ENCODE measurements at places on chromosomes 5 and 9. TPM values are rescaled to one million over a fixed set of nuclear protein-coding genes. Genes with fewer than 3 reads are reported as not detected.

DNA sequence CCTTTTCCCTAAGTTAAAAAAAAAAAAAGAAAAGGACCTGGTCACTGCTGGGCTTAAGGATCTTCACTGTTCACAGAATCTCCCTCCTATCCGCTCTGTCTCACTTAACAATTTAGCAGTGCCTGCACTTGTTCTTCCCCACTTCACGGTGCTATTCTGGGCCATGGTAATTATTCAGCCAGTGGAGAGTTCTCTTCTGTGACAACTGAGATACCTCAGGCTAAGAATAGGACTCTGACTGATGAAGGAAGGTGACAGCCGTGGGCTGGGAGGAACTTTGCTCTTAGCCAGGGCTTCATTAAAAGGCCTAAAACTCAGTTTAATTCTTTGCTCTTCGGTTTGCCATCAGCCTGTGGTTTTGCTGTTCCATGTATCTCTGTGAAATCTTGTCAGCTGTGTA lies 51.9 kb upstream of the ENTREP1 start:
- no peak for DNase-seq

SLC6A7 gene
- total RNA-seq, result 0.06 TPM

GRCh38 chr9:25917731-25918362 lies 239.6 kb upstream of the TUSC1 start:
- no peak for DNase-seq

- no peak for DNase-seq
These were observed 379.9 kb upstream of the DMAC1 start for GRCh38 chr9:8179381-8180053.

GRCh38 chr9:68808338-68808890 lies 103.4 kb downstream of the PIP5K1B start:
- DNase-seq, result no peak

DNA sequence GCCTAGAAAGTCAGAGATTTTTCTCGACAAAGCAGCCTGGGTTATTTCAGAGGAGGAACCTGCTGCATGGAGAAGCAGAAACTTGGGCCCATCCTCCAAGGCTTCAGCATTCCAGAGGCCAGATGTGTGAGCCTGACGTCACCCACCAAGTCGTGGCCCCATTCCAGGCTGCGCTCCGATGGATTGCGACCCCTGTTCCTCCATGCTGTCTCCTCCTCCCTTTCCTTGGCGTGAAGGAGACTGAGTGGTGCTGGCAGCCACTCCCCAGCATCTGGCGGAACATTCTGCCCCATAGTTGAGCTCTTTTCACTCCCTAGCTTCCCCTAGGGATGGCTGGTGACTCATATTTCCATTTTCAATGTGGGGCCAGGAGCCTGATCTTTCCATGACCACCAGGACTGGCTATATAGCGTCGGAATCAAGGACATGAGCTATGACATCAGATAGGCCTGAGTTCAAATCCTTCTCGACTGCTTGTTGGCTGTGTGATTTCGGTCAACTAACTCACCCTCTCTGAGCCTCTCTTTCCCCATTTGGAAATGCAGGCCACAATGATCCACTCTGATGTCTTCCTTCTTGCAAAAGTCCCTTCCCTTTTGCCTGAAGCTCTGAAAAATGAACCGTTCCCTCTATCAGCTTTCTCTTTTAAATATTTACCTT lies 24.5 kb upstream of the DUSP1 start:
- peak; percentile 99 for DNase-seq

DNA sequence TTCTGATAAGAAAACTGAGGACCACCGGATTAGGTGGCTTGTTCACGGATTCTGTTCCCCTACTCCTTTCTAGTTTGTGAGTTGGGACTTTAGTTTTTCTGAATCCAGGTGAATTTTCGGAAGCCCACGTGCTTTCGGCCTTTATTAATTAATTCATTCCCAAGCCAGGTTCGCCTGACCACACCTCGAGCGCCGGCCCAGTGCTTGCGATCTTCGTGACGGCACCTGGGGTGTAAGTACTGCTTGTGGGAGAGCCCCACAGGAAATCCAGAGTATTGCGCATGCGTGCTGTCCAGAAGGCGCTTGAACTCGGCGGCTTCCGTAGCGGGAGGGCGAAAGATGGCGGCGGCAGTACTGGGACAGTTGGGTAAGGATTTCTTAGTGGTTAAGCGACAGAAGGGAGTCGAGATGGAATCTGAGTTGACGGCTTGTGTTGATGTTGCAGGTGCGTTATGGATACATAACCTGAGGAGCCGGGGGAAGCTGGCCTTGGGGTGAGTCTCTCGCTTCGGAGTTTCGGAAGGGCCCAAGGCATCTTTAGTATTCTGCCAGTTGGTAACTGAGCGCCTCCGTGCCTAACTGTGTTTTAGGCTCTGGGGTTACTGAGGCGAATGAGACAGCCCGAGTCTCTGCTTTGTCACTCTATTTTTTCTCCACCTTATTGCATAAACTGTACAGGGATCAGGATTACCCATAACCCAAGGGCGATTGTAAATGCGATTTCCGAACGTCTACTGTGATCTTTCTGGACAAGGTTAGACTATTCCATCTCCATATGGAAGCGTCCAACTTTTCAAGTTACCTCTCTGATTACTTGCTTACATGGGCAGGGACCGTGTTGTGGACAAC lies at the start of gene MRPL22:
Gene MRPL22 (plus strand): TSS at position 302 of the 849 bp plus-strand sequence. CDS start 38 bp downstream, at position 340.
- DNase-seq, result peak; percentile 94

DNA sequence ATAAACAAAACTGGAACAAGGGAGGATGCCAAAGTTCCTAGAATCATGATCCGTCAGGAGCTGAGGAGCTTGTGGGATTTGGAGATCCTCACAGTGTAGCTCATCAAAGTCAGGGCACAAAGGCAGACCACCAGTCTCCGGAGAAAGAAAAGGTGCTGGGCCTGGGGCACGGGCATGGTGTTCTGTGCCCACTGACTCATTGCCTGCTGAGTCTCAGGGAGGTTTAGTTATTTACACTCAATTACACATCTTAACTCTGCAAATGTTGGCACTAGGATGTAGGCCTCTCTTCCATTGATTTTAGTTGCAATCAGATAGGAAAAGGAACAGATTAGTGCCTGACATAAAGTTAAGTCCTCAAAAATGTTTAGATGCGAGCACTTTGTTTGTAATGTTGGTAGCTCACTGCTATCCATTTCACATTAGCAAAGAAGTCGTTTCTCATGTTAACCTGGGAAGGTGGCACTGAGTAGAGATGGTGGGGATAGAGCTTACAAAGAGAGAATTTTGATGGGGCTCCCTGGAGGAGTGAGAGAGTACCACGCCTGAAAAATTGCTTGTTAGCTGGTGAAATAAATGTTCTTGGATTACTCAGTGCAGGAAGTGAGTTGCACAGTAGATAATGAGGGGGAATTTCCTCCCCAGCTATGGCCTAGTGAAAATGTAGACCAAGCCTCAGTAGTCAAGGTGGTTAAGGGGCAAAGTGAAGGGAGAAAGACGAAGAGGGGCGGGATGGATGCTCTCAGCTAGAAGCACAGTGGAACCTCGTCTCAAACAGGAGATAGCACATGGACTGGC lies 109.5 kb upstream of the CD180 start:
- no peak for DNase-seq

- DNase-seq, result no peak
These were observed 170.8 kb upstream of the FST start for GRCh38 chr5:53309653-53310052.

GKAP1 gene
- 4.4 TPM for total RNA-seq

DNA sequence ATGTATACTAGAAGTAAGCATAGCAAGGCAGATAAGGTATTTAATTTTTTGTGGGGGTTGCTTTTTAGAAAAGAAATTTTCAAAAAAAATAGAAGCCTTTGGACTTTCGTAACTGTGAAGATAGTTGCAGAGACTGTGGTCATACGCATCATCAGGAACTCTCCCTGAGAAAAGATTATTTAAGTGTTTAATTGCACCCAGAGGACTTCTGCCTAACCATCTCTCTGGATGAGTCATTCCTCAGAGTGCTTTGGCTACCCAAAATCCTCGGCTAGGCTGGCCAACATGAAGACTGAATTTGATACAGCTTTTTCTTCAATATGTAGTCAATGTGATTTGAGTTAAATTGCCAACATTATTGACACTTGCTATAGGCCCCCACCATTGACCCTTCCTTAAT lies 296.4 kb downstream of the TLR4 start:
- no peak for DNase-seq

LRRC26 gene
- 0.77 TPM for total RNA-seq

- DNase-seq, result no peak
These were observed 16.3 kb downstream of the POLR1E start for GRCh38 chr9:37501957-37502596.

- DNase-seq, result no peak
These were observed 9.8 kb downstream of the CD74 start for GRCh38 chr5:150402901-150403342.

DNA sequence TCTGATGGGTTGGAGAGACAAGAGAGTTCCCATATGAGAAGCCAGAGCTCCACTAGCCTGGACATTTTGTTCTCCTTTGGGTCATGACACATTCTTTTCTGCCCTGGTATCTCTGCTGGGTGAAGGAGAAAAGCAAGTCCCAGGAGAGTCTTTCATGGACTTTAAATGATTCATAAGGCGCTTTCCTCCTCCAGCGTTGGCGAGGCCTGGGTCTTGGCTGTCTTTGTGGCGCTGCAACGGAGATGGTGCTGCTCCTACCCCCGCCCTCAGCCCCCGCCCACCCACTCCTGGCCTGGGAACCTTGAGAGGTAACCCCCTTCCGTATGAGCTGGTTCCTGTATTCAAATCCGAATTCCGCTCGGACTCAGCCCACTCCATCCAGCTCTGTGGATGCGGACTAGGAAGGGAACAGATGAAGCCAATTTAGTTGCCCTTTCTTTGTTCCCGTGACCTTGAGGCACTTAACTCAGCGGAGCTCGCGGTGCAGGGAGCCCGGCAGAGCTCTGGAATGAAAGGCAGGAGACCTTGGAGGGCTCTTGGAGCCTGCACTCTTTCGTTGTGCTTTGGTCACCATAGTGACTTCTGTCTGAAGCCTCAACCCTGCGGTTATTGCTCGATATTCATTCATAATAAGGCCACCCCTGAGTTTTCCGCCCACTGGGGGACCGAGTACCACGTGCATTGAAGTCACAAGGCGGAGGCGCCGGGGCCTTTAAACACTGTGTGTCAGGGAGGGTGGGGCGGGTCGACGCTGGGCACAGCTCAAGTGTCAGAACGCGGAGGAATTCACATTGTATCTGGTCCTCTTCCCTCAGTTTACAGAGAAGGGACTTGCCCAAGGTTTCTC lies 14.0 kb upstream of the PWWP2A start:
- DNase-seq, result peak; percentile 78

Data from lung (tissue), 17 donors.